ENCODE measurements at places on chromosomes 13 and 19.

GRCh38 chr13:98201189-98201588 lies 24.1 kb upstream of the RNF113B start:
- DNase-seq = no peak

GRCh38 chr19:46977548-46977947 lies 42.1 kb upstream of the NPAS1 start:
- no peak for DNase-seq

DNA sequence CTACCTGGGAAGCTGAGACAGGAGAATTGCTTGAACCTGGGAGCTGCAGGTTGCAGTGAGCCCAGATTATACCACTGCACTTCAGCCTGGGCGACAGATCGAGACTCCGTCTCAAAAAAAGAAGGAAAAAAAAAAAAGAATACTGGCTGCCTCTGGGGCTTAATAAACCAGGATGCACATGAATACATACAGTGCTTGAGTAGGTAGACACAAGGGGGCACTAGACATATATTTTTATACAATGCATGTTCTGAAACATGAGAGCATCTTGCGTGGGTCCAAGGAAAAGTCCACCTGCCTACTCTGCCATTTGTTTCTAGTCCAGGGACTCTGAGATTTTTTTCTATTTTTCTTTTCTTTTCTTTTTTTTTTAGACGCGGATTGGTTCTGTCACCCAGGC lies 31.2 kb downstream of the KEAP1 start:
- no peak for DNase-seq

- DNase-seq = no peak
These were observed 1422.4 kb upstream of the MIR17HG start for GRCh38 chr13:89925107-89925506.

GRCh38 chr13:51246418-51247277 lies 24.4 kb downstream of the FAM124A start:
- DNase-seq = no peak

GRCh38 chr19:39390451-39390750 lies 505 bp downstream of the PAF1 start:
- DNase-seq = no peak

GRCh38 chr13:107284173-107284572 lies 716.2 kb upstream of the ARGLU1 start:
- no peak for DNase-seq

DNA sequence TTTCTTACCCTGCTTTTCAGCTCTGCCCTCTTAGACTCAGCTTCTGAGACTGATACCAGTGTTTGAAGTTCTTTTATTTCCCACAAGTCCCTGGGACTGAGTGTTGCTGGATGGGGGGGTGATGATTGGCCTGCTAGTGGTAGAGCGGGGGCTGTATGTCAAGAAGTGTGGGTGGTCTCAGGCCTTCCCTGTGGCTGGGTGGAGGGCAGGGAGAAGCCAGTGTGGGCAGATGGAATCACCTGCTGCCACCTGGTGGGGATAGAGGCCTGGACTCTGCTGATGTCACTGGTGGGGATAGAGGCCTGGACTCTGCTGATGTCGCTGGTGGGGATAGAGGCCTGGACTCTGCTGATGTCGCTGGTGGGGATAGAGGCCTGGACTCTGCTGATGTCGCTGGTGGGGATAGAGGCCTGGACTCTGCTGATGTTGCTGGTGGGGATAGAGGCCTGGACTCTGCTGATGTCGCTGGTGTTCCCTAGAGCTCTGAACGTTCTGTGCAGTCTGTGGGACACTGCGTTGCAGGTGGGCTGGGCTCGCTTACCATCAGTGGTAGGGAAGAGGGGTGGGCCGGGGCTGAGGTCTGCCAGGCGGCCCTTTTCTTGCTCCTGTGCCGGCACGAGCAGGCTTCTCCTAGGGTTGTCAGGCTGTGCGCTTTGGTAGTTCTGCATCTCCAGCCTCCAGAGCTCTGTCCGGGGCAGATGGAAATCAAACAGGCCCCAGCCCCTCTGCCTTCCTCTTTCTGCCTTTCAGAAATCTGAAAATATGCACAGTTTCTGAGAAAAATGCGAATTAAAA lies 101.3 kb downstream of the ARHGEF7 start:
- DNase-seq = no peak

GRCh38 chr19:18233224-18233825 lies 7.1 kb upstream of the PDE4C start:
- no peak for DNase-seq

DNA sequence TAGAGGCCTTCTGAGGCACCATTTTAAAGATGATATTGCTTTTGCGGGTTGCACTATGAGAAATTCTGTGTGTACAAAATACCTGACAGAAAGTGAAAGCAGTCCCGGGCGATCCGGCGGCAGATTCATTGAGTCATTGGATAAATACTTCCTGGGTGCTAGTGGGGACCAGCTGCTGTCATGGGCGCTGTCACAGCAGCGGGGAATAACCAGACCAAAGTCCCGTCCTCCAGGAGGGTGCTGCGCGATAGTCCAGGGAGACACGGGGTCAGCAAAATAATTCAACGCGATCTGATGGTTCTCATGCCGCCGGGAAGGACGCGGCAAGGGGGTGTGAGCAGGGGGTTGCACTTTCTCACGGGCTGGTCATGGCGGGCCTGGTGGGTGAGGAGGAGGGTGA lies 13.5 kb downstream of the ZFR2 start:
- DNase-seq = no peak

All from RWPE2 (cell line).